ENCODE measurements at places on chromosomes 5 and 9.

DNA sequence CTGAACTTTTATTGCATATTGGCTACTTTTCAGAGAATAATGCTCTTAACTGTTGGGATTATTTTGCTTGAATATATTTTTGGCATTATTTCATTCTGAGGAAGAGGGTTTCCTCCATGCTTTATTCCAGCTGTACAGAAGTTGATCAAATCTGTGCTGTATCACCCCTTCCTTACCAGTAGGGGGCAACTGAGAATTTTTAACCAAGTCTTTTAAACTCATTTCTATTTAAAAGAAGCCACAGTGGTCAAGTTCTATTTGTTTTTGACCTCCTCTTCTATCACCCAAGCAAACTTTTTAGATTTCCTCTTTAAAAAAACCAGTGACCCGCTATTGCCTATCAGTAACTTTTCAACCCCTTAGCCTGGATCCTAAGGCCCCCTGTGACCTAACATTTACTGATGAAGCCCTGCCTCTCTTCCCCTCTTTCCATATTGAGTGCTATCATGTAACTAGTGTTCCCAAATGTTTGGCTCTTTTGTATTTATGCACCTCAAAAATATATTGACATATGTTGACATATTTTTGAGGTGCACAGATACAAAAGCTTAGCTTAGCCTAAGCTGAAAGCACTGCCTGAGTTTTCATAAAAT is 80.6 kb downstream of the FBXO4 start:
- ATAC-seq: no peak

DNA sequence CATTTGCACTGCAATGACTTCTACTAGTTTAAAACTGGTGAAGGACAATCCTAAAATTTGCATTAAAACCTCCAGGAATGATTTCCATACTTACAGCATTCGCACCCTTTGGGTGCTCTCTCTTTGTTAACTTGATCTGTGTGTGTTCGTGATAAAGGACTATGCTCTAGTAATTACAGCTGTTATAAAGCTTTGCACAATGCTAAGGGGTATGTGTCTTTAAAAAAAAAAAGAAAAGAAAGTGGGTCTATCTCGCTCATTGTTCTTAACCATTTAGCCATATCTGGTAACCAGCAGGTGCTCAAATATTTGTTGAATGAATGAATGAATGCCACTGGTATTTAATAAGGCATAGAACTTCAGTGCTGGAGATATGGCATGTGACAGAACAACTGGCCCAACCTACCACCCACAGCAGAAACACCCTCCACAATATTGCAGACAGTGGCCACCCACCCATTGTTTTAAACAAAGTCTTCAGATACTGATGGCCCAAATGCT is 8.7 kb downstream of the TRIM36 start:
- ATAC-seq: no peak

- ATAC-seq: no peak
Observed at GRCh38 chr5:35850967-35851680, 5.6 kb upstream of the IL7R start.

- no peak for ATAC-seq
Observed at GRCh38 chr9:117624106-117624505, 80.1 kb upstream of the TLR4 start.

- peak; percentile 63 for ATAC-seq
Observed at GRCh38 chr5:74281166-74281565, 359.4 kb downstream of the ENC1 start.

DNA sequence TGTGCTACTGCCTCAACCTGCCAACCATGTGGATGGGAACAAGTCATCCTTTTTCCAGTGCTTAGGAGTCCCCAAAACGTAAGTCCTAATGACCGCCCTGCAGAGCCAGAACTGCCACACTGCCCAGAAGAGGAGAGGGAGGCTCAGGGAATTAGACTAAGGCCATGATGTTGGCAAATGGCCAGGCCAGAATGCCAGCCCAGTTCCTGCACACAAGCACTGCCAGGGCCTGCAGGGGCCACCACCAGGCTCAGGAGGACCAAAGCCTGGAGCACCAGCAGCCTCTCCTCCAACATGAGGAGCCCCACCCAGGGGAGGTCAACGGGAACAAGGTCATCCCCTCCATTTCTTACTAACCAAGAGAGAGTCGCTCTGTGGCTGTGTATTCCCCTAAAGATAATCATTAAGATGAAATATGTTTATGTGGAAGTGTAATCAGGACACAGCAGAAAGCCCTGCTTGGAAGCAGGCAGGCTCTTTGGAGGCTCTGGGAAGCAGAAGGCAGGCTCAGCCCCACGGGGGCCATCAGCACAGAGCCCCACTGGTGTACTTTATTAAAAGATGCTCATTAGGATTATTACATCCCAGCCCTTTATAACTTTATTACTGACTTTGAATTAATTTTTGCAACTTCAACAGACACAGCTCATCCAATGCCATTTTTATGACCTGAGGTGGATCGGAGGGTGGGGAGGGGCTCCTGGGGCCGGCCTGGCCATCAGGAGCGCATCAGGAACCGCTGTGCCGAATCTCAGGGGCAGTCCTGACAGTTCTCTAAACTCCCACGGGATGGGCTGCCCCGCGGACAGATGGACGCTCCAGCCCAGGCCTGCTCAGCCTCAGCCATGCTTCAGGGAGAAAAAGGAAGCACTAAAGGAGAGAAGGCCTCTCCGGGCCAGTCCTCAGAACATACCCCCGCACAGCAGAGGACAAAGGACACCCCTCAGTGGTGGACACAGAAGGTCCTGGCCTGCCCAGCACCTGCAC is 127.0 kb downstream of the ADAMTS2 start:
- peak; percentile 70 for ATAC-seq

GRCh38 chr5:85159395-85159794 is 774.7 kb upstream of the EDIL3 start:
- no peak for ATAC-seq

- ATAC-seq: no peak
Observed at GRCh38 chr9:129719135-129719534, 33.7 kb downstream of the PTGES start.

DNA sequence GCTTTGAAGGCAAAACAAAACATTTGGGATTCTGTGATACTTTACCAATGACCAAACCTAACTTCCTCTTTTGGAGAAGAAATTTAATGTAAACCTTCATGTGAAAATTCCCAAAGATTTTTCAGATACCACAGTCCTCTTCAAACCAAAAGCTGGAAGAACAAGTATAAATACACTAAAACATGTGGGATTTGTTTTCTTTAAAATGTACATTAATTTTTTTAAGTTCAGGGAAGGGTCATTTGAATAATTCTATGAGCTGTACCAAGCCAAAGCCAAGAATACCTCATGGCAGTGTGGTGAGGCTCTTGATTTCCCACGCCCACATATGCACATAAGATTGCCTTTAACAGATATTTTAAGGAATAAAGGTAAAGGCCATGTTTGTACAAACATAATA is 28.4 kb upstream of the ITGA1 start:
- ATAC-seq: no peak

DNA sequence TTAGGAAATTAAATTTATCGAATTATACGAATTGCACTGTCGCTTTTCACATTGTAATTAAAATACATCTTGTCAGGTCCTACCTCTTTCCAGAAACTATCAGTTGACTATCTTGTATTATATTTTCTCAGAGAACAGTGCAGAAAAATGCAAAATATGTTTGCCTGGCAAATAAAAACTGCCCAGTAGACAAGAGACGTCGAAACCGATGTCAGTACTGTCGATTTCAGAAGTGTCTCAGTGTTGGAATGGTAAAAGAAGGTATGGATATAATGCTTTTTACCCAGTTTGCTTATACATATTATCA is 10.8 kb downstream of the NR4A3 start:
- ATAC-seq: no peak

DNA sequence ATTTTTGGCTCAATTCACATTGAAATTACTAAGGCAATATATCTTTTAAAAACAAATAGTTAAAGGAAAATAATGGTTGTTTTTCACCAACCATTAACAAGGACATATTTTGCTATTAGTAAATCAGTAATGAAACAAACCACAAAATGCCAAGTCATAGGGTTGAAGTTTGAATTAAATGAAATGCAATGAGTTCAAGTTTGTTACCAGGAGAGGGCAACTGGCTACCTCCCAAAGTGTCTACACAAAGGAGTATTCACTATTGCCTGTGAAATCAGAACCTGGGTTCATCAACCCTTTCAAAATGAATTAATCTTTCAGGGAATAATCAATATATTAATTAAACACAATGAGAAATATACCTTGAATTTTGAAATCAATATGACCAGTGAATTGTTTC is 138.4 kb upstream of the DMRTA1 start:
- ATAC-seq: no peak

DNA sequence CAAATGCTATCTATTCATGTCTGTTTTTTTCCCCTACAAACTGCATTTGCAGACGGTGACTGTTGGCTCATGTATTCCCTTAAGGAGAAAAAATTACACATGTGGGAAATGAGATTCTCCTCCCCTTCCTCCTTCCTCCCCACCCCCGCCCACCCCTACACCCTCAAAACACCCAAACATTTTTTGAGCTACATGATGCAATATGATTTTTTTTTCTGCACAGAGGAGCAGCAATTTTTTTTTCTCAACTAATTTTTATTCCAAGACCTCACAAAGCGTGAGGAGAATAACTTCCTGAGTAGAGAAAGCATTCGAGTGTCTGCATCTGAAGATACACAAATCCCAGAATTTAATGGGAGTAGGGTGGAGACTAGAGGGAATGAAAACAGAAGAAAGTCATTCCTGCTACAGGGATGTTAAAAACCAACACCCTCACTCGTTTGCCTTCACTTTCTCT is 118.1 kb downstream of the PRDM6 start:
- peak; percentile 19 for ATAC-seq

GRCh38 chr5:157400741-157401495 is 59.1 kb upstream of the NIPAL4 start:
- ATAC-seq: no peak

- ATAC-seq: peak; percentile 86
Observed at GRCh38 chr9:21110708-21111576, 30.7 kb downstream of the IFNW1 start.

GRCh38 chr9:121589986-121590385 is 61.4 kb upstream of the DAB2IP start:
- peak; percentile 74 for ATAC-seq

GRCh38 chr9:125739436-125739835 is 7.7 kb upstream of the PBX3 start:
- ATAC-seq: peak; percentile 79

DNA sequence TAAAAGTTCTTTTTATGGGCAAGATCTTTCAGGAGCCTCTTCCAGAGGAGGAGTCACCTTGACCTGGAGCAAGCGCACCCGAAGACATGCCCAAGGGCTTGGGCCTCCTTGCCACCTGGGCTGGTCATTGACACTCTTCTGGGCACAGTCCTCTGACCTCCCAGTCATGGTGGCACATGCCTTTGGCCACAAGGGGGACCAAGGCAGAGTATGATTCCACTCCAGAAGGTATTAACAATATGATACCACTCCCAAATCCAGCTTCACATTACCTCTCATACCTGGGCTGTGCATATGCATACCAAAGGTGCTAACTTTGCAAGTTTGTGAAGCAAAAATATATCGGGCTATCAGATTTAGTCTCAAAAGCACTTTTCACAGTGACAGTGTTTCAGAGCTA is 84.6 kb downstream of the MAST4 start:
- no peak for ATAC-seq

- ATAC-seq: no peak
Observed at GRCh38 chr9:96484521-96484931, 34.6 kb downstream of the HABP4 start.

GRCh38 chr5:123344816-123345426 is 78.3 kb downstream of the CEP120 start:
- peak; percentile 53 for ATAC-seq

DNA sequence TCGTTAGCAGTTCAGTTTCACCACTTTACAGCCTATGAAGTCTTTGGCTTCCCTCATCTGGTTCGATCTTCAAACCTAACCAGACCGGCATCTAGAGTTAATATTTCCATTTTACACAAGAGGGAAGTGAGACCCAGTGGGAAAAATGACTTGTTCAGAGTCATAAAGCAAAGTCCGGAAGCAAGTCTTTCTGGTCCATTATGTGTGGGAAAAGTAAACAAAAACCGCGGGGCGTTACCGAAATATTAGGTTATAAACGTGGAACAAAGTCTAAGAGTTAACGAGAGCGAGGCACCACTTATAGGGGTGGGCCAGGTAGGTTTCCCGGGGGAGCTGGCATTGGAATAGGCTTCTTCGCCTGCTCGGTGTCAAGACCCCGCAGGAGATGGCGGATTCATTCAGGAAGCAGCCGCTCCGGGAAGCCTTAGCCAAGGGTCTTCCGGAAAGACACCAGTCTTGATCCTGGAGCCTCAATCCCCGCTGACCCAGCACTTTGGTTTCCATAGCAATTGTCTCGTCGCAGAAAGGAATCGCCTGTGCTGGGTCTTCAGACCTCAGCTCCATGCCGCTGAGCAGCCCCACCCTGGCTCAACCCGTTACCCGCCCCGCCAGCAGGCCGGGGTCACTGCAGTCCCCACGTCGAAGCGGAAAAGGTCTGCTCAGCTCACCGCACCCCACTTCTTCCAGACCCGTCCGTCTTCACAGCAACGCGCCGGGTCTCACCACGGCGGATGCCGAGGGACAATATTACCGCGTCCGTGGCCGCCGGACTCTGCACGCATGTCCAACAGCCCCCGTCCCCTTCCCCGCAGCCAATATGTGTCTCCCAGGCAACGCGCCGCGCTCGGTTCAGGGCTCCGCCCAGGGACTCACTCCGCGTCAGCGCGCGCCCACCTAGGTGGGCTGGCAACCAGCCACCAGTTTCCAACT is at the start of gene C5orf52:
Gene C5orf52 (plus strand): TSS at position 872 of the 930 bp plus-strand sequence. CDS start 82 bp downstream, outside the sequence.
- ATAC-seq: peak; percentile 98

DNA sequence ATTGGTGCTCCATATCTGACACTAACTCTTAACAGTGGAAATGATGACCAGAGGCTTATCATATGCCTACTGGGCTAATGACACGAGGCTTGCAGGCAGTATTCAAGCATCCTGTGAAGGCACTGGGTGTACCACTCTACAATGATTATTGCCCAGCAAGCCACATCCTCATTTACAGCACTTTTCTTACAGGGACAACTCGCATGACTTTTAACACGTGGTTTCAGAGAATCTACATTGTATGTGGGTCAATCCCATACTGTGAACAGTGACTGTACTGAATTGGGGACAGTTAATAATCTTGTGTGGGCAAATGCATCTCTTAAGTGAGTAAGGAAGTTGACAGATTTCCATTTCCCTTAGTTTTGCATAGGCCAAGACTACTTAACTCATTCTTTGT is 260.0 kb downstream of the TRPM3 start:
- ATAC-seq: no peak

GRCh38 chr9:103789686-103790085 is 304.4 kb upstream of the SMC2 start:
- peak; percentile 74 for ATAC-seq

- ATAC-seq: no peak
Observed at GRCh38 chr5:33032271-33033070, 321.4 kb downstream of the NPR3 start.

DNA sequence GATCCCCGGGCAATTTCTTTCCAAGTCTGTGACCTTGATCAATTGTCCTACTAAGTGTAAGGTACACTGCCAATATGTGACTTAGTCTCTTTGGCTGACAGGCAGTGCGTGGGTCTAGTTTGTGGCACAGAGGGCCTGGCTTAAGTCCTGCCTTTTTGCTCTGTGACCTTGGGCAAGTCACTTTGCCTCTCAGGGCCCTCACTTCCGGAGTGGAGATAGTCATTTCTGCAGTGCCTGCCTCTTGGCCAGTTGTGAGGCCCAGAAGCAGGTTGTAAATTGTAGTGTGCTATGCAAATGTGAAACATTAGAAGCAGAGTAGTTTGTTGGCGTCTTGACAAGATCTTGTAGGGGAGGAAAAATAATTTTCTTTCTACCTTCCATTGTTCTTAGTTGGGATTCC is 39.0 kb downstream of the KIF4B start:
- peak; percentile 86 for ATAC-seq
